ENCODE measurements at places on chromosomes 1 and 21.

DNA sequence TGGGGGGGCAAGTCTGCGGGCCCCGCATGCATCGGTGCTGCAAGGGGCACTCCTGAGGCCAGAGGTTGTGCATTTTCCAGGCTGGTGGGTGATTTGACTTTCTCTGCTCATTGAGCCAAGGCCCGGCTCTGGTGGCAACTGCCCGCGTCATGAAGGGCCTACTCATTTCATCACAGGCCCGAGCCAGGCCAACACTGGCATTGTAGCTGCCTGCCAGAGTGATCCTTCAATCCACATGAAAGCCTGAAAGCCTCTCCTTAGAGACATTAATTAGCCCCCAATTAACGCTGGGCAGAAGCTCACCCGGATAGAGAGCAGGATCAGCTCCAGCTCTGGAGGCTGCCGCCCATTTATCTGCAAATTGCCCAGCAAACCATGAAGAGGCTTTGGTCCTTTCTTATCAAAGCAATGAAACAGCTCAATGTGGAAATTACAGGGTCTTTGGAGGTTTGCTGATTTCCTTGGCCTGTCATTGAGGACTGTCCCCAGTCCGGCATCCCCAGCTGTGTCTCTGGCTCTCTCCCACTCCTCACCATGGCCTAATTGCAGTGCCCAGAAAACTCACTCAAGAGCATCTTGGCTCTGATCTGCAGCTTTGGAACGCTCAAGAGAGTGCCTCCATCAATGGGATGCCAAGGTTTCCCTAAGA, 50.4 kb upstream of the STUM start:
- no peak for DNase-seq

DNA sequence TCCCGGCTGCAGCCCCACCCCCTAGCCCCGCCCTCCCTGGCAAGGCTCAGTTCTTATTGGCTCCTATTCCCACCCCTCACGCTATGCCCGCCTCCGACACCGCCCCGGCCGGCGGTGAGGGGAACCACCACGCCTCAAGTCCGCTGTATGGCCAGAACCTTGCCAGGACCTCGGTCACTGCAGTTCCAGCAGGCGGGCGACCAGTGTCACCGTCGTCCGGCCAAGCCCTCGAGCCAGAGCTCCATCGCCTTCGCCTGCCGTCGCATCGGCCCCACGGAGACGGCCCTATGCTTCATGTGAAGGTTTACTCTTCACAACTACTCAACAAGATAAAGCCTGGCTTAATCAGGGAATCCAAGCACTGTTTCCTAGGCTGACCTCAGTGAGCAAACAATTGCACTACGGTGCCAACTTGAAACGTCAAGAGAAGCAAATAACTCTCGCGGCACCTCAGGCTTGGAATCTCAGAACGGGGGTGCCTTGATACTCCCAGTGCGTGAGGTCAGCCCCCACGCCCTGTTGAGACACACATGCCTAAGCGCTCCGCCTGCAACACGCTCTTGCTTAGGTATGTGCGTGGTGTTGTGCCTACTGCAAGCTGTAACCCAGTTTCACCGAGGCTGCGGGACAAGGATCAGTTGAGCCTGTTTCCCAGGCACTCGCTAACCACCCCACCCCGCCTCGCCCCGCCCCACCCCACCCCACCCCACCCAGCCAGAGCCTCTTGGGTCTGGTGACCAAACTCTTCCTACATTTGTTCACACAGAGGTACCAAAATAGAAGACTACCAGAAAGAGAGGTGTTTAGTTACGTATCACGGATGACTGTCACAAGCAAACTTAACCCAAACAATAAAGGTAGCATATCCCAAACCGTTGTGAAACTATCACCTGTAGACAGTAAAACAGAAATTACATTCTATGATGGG, 498 bp upstream of the DENND2C start:
- peak; percentile 71 for DNase-seq

DNA sequence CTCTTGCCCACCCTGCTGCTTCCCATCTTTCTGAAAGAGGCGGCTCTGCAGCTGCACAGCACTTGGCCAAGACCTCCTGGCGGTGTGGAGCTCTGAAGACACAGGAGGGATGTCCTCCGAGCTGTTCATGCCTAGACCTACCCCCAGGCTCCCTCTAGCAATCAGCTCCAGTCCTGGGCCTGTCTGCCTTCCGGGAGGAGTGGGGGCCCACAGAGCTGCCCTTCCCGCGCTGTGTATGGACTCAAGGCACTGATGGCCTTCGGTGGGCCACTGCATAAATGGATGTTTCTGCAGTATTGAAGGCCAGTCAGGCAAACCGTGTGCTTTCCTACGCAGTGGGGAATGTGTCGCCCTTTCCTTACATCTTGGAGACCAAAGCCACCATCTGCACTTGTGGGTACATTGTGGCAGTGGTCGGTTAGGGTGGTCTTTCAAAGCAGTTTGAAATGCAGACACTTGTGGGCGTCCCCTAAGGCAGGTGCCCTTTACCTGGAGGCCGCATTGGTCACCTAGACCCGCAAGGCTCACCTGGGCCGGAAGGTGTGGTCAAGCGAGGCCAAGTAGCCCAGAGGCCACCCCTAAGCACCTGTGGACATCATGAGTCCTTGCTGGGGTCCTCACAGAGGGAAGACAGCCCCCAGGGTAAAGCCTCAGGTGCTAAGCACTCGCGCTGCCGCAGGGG, 912 bp upstream of the PKNOX1 start:
- DNase-seq, result no peak

- DNase-seq, result no peak
Measured at GRCh38 chr1:18149027-18149641, 41.5 kb downstream of the IGSF21 start.

DNA sequence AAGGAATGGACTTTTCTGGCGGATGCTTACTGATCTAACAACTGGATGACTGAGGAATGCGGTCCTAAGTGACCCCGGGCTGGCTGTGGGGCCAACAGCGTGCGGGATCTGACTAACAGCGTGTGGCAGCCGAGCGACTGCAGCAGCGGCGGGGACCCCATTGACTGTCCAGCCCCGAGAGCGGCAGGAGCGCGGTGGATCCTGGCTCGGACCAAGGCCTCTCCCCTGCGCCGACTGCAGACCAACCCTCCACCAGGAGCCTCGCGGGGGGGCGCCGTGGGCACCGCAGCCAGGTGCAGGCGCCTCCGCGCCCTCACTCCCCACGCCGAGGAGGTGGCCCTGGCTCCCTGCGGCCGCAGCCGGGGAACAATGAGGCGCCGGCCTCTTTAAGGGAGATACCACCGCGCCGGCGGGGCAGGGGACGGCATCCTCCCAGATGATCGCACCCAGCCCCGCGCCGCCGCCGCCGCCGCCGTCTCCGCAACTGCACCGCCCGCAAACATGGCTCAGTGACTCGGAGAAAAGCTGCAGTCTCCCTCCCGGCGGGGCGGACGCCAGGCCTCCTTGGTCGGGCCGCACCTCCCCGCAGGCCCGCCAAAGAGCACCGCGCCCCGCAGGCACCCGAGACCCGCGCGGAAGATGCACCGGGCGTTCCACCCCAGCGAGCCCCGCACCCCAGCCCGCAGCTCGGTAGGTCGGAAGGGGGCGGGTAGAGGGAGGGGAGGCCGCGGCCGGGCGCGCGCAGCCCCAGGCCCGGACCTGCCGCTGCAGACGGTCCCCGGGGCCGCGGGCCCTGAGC, 694 bp upstream of the PDIK1L start:
- DNase-seq, result peak; percentile 68

DNA sequence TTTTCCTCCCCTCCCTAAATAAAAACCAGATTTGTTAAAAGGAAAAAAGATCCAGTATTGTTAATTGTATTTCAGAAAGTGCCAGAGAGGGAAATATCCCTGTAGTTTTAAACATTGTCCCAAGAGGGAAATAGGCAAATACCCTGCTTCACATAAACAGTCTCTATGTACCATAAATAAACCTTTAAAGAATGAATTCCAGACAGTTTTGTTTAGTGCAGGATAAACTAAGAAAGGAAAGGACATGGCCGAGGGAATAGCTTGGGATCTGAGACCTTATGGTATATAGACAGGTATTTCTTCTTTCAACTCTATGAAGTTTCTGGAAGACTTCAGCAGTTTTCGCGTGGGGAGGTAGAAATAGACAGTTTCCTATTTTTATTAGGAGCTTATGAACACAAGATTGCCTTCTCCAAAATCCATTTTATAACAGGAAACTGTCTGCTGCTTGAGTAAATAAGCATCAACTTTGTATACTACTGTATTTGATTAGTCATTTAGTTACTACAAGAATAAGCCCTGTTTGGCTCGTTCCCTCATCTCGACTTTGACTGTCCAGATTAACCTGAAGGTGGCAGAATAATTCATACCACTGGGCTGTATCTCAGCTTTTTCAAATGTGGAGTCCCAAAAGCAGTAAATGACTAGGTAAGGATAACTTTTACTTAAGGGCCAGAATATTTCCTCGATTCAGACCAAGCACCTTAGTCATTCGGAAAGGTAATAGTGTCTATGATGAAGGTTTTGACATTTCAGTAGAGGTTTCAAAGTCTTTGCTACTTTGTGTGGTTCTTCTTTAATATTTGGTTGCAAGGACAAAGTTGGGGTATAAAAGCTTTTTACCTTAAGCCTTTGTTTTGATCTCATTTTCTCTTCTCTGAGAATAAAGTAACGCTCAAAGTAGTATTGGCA, 177.5 kb downstream of the VPS13D start:
- DNase-seq, result no peak

- DNase-seq, result no peak
Measured at GRCh38 chr1:194045416-194045815, 859.0 kb upstream of the B3GALT2 start.

GRCh38 chr1:72397786-72398185, 115.4 kb upstream of the NEGR1 start:
- DNase-seq, result no peak

- no peak for DNase-seq
Measured at GRCh38 chr1:25080294-25081209, 150.5 kb upstream of the RUNX3 start.

DNA sequence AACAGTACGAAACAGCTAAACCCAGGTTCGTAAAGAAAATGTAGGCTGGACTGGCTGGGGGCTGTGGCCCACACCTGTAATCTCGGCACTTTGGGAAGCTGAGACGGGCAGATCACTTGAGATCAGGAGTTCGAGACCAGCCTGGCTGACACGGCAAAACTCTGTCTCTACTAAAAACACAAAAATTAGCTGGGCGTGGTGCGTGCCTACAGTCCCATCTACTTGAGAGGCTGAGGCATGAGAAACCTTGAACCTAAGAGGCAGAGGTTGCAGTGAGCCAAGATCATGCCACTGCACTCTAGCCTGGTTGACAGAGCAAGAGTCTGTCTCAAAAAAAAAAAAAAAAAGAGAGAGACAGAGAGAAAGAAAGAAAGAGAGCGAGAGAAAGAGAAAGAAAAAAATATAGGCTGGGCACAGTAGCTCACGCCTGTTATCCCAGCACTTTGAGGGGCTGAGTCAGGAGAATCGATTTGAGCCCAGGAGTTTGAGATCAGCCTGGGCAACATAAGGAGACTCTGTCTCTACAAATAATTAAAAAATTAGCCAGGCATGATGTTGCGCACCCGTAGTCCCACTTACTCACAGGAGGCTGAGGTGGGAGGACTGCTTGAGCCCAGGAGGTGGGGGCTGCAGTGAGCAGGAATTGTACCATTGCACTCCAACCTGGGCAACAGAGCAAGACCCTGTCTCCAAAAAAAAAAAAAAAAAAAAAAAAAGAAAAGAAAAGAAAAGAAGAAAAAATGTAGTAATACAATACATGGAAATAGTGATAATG, 35.7 kb downstream of the CAPZB start:
- DNase-seq, result no peak

- DNase-seq, result no peak
Measured at GRCh38 chr1:51908499-51908898, 30.0 kb upstream of the NRDC start.

DNA sequence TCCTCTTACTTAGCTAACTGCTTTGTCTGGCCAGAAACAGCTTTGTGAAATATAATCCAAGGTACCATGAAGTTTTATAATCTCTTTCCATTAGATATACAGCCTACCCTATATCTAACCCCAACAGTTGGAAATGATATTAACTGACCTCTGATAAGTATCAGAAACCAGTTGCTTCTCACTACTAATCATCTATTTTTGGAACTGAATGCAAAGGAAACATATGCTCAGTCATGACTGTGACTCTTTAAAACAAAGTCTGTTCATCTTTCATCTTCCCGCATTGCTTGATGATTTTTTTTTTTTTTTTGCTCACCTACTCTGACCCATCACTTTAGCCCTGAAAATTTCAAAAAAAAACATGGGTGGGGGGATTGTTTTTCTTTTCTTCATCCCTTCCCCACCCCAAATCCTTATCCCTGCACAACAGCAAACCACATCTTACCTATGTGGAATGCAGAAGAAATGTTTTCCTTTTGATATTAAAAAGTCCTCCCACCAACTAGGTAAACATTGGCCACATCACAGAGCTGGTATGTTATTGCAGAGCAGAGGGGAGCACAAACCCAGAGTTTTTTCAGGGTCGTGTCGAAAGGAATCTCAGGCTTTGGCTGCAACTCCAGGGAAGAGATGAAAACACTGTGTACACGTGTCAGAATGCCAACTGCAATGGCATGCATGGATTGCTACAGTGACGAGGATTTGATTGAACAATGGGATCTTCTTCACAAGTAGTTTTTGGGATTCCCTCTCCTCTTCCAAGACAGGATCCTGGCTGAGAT, 137.3 kb downstream of the SLC30A10 start:
- DNase-seq, result no peak

- no peak for DNase-seq
Measured at GRCh38 chr1:41882068-41882477, 36.6 kb downstream of the HIVEP3 start.

Data from activated gamma-delta T cell (primary cell).